ENCODE measurements at places on chromosomes 1 and 21.

DNA sequence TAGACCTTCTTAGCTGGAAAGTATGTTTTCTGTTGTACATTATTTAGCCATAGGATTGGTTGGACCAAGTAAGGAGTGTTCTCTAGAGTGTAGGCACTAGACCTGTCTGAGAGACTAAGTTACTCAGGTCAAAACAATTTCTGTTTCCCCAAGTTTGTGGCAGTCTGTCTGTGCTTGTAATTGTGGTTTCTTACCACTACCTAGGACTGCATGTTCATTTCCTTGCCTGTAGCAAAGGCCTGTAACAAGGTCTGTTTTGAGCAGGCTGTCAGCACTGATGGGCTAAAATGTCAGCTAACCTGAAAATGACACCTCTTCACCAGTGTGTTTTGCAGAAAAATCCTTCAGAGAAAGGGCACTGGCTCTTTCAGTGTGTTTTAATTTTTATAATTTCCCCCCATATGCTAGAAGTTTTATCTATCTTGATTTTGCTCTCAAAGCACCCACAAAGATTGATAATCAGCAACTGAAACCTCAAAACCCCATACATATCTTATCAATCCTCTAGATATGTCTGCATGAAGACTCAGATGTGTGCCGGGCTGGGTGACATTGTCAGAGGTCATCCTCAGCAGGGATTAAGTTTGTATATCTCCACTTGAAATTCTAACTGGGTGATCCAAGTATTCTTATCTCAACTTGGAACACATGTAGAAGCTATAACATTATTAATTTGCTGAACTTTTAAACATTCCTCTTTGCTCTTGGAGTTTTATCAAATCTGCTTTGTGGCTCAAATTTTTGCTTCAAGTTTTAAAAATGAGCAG lies 50.7 kb upstream of the ST6GALNAC3 start:
- H3K4me3 ChIP-seq, result no peak overlapping the region
- no peaks in the 10 kb centered on the region for H3K27me3 ChIP-seq
- DNase-seq, result no peak
- H3K27ac ChIP-seq, result no peak overlapping the region
- H3K4me1 ChIP-seq, result no peaks in the 10 kb centered on the region

DNA sequence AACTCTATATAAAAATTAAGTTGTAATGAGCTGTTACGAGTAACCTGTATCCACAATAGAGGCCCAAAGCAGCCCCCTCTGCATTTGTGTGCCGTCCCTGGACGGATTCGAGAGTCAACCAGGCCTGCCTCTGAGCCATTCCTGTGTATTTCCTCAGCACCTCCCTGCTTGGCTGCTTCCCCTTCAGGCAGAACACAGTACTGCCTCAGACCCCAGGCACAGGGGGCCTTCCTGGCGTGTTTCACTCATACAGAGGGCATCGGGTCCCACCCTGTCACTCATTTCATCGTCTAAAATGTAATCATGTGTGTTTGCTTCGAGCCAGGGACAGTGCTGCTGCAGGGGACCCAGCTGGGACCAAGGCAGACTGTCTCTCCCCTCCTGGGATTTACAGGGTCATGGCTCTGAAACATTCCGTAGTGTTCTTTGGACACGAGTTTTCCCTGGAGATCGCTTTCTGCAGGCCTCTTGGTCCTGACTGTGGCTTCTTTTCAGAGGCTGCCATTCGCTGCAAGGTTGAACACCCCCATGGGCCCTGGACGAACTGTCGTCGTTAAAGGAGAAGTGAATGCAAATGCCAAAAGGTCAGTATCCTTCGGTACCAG lies 19.4 kb downstream of the LGALS8 start:
- DNase-seq, result no peak
- H3K36me3 ChIP-seq, result peaks cover 2% of the 10 kb centered on the region
- H3K4me3 ChIP-seq, result no peak overlapping the region
- no peaks in the 10 kb centered on the region for H3K27me3 ChIP-seq

DNA sequence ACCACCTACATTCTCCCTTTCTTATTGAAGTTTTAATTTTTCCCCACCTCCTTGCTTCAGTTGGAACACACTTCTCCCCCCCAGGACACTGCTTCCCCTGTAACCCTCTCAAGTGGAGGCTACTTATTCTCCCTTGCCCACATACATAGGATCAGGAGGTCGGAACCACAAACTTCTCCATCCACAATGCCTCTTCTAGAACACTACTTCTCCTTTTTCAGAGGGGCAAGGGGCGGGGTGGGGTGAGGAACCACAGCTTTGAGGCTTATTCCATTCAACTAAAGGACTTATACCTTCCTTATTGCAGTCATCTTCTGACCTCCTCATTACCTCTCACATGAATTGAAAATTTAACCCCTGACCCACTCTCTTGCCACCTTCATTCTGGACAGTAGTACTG lies 81.3 kb downstream of the NEK7 start:
- no peak overlapping the region for H3K4me3 ChIP-seq
- H3K4me1 ChIP-seq, result no peaks in the 10 kb centered on the region
- H3K27me3 ChIP-seq, result no peaks in the 10 kb centered on the region
- DNase-seq, result peak; percentile 17

- H3K4me1 ChIP-seq, result peaks cover 15% of the 10 kb centered on the region
- H3K27ac ChIP-seq, result peak overlapping the region; percentile 80
- no peaks in the 10 kb centered on the region for H3K27me3 ChIP-seq
- no peaks in the 10 kb centered on the region for H3K36me3 ChIP-seq
Observed at GRCh38 chr1:19468397-19468956, 16.9 kb downstream of the CAPZB start.

GRCh38 chr1:190258003-190258402 lies 219.7 kb downstream of the BRINP3 start:
- no peak overlapping the region for H3K4me3 ChIP-seq
- no peak overlapping the region for H3K27ac ChIP-seq
- no peaks in the 10 kb centered on the region for H3K4me1 ChIP-seq
- DNase-seq, result no peak
- H3K36me3 ChIP-seq, result no peaks in the 10 kb centered on the region
- no peaks in the 10 kb centered on the region for H3K27me3 ChIP-seq

GRCh38 chr1:165753934-165754333 lies 14.7 kb downstream of the TMCO1 start:
- no peak for DNase-seq
- no peaks in the 10 kb centered on the region for H3K36me3 ChIP-seq
- H3K4me3 ChIP-seq, result no peak overlapping the region
- no peaks in the 10 kb centered on the region for H3K27me3 ChIP-seq

DNA sequence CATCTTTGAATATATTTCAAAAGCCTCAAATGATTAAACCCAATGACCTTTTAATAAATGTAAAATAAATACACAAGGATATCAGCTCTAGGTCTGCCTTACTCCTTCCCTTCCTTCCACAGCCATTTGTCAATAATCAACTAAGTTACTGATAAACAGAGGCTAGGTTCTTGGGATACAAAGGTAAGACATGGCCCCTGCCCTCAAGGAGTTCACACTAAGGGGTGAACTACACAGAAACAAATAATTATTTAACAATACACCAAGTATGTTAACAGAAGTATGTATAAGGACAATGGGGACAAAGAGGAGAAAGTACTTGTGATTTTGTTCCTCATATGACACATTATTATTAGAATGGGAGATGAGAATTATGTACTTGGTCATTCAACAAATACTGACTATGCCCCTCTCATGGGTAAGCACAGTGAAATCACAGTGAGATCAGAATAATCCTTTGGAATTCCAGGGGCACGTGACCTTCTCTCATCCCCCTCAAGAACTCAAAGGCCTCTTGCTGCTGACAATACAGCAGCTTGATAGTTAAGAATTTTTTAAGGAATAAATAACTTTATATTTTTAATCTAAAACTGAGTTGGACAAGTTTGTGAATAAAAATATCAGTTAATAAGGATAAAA lies 40.2 kb downstream of the ATP1B1 start:
- DNase-seq, result no peak
- H3K36me3 ChIP-seq, result no peaks in the 10 kb centered on the region
- no peak overlapping the region for H3K4me3 ChIP-seq
- no peaks in the 10 kb centered on the region for H3K27me3 ChIP-seq
- no peak overlapping the region for H3K27ac ChIP-seq

DNA sequence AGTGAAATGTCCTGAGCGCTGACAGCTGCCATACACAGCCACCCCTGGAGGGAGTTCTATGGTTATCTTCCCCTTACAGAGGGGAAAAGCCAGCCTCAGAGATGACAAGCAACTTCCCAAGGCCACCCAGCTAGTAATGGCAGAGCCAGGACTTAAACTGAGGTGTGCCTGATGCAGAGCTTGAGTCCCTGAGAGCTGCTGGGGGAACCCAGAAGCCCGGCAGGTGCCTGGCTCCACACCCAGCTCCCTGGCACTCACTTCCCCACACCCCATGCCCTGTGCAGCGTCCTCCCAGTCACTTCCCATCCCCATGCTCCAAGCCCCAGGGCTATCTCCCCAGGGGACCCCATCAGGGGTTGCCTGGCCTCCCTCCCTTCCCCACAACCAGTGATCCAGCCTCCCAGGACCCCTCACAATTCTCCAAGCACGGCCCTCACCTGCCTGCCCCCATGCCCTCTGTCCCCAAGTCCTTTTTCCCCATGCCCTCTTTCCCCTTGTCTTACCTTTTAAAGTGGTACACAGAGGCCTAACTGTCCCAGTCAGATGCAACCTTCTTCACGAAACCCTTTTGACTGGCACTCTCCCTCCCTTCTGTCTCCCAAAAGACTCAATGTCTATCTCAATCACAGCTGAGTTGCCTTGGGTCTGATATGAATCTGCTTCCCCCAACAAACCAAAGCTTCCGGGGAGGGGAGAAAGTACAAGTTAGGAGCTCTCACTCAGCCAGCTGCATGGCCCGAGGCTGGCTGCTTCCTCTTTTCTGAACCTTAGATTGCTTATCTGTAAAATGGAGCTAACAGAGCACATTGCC lies 39.8 kb upstream of the LRP8 start:
- H3K36me3 ChIP-seq, result no peaks in the 10 kb centered on the region
- H3K27ac ChIP-seq, result no peak overlapping the region
- DNase-seq, result peak; percentile 34

DNA sequence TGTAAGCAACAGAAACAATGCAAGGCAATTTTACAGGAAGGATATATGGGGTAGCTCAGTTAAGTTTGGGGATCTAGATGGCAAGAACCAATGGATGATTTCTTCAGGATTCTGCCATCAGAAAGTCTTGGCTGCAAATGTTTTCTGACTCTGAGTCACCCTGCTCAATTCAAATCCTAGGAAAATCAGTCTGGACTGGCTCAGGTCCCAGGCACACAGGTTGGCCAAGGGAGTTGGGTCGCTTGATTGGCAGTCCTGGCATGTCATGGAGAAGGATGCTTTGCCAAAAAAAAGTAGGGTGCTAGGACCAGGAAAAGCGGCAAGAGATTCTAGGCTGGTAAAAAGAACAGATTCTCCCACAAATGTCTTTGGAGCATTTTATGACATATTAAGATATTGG lies 28.9 kb upstream of the S1PR1 start:
- no peak overlapping the region for H3K27ac ChIP-seq
- H3K27me3 ChIP-seq, result no peaks in the 10 kb centered on the region
- H3K36me3 ChIP-seq, result no peaks in the 10 kb centered on the region
- DNase-seq, result no peak
- H3K4me1 ChIP-seq, result no peaks in the 10 kb centered on the region

GRCh38 chr1:87880764-87881163 lies 552.1 kb downstream of the LMO4 start:
- H3K27ac ChIP-seq, result no peak overlapping the region
- no peaks in the 10 kb centered on the region for H3K36me3 ChIP-seq
- no peaks in the 10 kb centered on the region for H3K27me3 ChIP-seq
- DNase-seq, result no peak
- no peaks in the 10 kb centered on the region for H3K4me1 ChIP-seq

GRCh38 chr1:67166196-67166595 lies at the start of gene IL23R:
TSS of gene IL23R (plus strand) at chr1:67166454. CDS start at chr1:67168121, 1,667 bp downstream.
- H3K4me3 ChIP-seq, result no peak within 1 kb of the TSS
- H3K27me3 ChIP-seq, result no peaks in the 10 kb centered on the region
- no peaks in the 10 kb centered on the region for H3K36me3 ChIP-seq

DNA sequence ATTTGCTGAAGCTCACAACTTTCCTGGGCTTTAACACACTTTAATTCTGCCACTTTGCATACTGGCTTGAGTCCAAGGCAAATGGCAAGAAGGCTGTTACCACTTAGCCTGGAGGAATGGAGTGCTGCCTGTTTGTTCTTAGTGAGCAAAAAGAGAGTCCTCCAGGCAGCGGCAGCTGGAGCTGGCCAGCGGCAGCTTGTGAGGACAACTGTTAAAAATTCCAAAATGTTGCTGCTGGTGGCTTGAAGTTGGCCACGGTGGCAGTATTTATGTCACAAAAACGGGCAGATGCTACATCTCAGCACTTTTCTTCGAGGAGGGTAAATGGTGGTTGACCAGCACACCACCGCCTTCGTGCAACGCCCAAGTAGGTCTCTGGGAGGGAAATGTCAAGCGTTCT lies 27.3 kb downstream of the STPG1 start:
- no peaks in the 10 kb centered on the region for H3K4me1 ChIP-seq
- no peaks in the 10 kb centered on the region for H3K27me3 ChIP-seq
- no peak overlapping the region for H3K27ac ChIP-seq

GRCh38 chr1:214569357-214570004 lies 18.1 kb upstream of the PTPN14 start:
- peaks cover 3% of the 10 kb centered on the region for H3K4me1 ChIP-seq
- no peaks in the 10 kb centered on the region for H3K36me3 ChIP-seq
- H3K27me3 ChIP-seq, result no peaks in the 10 kb centered on the region

GRCh38 chr1:232667094-232667777 lies 37.3 kb upstream of the SIPA1L2 start:
- DNase-seq, result no peak
- no peaks in the 10 kb centered on the region for H3K36me3 ChIP-seq
- H3K4me3 ChIP-seq, result no peak overlapping the region
- H3K27me3 ChIP-seq, result no peaks in the 10 kb centered on the region

DNA sequence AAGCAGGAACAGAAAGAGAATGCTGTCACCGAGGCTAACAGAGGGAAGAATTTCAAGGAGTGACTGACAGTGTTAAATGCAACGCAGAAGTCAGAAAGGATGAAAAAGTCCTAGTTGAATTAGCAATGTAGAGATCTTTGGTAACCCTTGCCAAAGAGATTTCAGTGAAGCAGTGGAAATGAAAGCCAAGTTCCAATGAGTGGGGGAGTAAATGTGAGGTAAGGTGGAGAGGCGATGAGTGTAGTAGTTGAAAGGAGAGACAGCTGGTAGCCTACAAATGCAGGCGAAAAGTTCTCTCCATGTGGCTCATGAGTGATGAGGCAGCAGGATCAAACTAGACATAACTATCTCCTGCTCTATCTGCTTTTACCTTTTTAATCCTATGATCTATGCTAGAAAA lies 74.6 kb upstream of the IPO9 start:
- no peaks in the 10 kb centered on the region for H3K27me3 ChIP-seq
- H3K27ac ChIP-seq, result no peak overlapping the region
- no peak for DNase-seq
- no peaks in the 10 kb centered on the region for H3K4me1 ChIP-seq
- no peak overlapping the region for H3K4me3 ChIP-seq

GRCh38 chr1:212124690-212125582 lies 89.4 kb downstream of the DTL start:
- no peaks in the 10 kb centered on the region for H3K4me1 ChIP-seq
- H3K36me3 ChIP-seq, result no peaks in the 10 kb centered on the region
- H3K27ac ChIP-seq, result no peak overlapping the region

DNA sequence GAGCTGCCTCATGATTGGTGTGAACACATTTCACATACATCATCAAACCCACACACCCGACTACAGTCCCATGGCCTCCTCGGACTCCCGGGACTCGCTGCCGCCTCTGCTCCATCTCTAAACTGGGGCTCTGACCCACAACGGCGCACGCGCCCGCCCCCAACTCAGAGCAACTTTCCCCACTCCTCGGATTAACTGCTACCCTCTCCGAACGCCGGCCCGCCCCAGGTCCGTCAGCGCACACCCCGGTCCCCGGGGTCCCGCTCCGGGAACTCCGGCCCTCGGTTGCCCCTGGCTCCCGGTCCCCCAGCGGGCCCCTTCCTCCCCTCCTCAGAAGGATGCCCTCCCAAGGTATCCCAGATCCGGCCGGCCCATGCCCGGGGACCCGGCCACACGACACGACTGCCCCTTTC lies 740 bp downstream of the DSTYK start:
- peak overlapping the region; percentile 94 for H3K27ac ChIP-seq
- H3K4me3 ChIP-seq, result peak overlapping the region; percentile 70
- no peaks in the 10 kb centered on the region for H3K27me3 ChIP-seq
- DNase-seq, result no peak
- H3K4me1 ChIP-seq, result no peaks in the 10 kb centered on the region
